ENCODE measurements at places on chromosomes 11 and 22. TPM values are rescaled to one million over a fixed set of nuclear protein-coding genes. Genes with fewer than 3 reads are reported as not detected.

Gene SERHL2
- 1.2 TPM for total RNA-seq

DNA sequence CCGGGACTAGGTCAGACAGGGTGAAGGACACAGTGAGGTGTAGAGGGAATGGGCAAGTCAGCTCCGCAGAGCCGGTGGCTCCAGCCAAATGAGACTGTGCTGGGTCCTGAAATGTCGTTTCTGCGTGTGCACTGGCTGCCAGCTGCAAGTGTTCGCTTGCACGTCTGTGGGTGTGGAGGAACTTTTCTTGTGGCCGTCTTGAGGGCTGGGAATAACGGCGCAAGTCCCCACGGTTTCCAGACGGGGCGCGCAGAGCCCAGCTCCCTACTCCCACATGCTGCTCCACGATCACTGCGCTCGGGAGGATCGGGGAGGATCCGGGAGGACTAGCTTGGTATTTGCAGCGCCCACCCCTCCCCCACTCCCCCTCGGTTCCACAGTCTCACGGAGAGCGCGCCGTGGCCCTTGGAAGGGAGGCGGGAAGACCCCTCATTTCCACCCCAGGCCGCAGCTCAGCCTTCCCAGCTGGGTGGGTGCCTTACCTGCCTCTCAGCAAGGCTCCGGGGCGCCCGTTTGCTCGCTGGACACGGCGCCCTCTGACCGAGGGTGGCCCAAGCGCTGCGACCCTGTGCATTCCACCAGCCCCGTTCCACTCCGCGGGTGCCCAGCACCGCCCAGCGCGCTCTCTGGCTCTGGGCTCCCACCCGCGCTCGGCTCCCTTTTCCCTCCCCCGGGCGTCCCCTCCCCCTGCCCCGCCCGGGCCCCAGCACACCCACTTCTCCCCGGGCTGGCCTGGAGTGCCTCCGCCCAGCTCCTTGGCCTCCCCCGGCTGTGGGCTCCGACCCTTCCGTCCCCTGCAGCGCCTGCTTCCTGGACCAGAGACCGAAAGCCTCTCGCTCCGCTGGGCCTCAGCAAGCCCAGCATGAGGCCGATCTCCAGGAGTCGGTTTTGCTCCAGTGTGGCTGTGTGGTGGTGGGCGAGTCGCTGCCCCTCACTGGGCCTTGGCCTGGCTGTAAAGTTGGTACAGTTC is at the start of gene KCNE3:
Gene KCNE3 (minus strand): TSS at position 634 of the 970 bp plus-strand sequence. CDS start 9,986 bp downstream, outside the sequence.
- peak; percentile 81 for DNase-seq
- H3K27me3 ChIP-seq: no peaks in the 10 kb centered on the region
- H3K36me3 ChIP-seq: no peaks in the 10 kb centered on the region
- H3K27ac ChIP-seq: peak within 1 kb of the TSS; percentile 69

Gene DRD2
- not detected for total RNA-seq

Gene ZBTB16
- 221 TPM for total RNA-seq

Gene MPPED1
- total RNA-seq: not detected

Gene OR8G1
- total RNA-seq: not detected

DNA sequence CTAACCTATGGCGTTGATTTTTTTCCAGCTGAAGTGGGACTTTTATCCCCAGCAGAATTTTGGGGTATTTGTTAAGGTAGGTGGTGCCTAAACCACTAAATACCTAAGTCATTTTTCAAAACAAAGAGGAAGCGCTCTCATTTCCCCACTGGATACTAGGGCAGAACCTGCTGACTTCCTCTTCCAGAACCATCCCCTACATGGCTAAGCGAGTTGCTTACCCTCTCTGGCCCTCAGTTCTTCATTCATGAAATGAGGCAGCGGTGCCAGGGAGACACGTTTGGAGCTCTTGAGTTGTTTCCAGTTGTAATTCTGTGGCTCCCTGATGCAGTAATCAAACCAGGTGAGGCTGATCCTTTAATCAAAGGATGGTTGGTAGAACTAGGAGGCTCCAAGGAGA is 10.0 kb upstream of the MTMR3 start:
- H3K4me3 ChIP-seq: no peak overlapping the region
- H3K4me1 ChIP-seq: no peaks in the 10 kb centered on the region
- H3K27me3 ChIP-seq: no peaks in the 10 kb centered on the region
- no peak overlapping the region for H3K27ac ChIP-seq

DNA sequence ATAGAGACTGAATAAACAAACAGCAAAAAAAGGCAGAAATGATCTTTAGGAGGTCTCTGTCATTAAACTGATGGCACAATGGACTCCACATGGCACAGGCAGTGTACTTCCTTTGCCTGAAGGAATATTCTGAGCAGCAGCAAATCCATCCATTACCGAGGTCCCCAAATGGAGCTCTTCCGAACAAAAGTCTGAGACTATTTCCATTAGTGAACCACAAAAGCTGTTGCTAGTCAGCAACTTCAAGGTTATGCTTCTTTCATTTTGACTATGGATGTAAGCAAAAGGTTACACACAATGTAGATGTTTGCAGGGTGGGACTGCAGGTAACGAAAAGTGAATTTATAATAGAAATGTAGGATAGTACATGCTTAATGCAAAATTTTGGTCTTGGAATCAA is 14.5 kb downstream of the NARS2 start:
- peaks cover 4% of the 10 kb centered on the region for H3K36me3 ChIP-seq
- no peak overlapping the region for H3K4me3 ChIP-seq
- DNase-seq: no peak
- no peaks in the 10 kb centered on the region for H3K27me3 ChIP-seq
- H3K27ac ChIP-seq: no peak overlapping the region
- H3K4me1 ChIP-seq: peaks cover 43% of the 10 kb centered on the region

Gene GVQW3
- 2.0 TPM for total RNA-seq

DNA sequence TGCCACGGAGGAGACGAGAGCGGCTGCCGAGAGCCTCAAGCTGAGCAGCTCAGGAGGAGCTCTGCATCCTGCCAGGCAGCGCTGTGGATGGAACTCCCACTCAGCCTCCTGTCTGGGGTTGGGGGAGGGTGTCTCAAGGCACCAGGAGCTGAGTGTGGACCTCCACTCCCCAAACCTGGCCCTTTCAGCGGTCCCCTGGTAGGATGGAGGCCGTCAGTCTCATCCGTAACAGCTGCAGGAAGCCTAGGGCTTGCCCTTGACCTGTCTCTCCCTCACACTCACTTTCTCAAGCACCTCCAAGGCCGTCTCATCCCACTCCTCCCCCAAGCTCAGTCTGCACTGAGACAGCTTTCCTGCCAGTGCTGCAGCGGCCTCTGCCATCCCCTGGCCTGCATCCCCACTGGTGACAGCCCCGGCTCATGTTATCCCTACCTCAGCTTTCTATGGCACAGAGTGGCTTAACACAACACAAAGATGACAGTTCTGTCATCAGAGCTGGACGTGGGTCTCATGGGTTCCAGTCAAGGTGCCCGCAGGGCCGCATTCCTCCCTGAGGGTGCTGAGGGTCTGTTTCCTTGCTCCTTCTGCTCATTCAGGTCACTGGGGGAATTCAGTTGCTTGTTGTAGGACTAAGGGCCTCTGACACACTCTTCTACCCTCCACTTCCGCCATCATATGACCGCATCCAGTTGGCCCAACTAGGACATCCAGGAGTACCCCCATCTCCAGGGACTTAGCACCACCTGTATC is 341.9 kb upstream of the B3GAT1 start:
- H3K27ac ChIP-seq: no peak overlapping the region
- H3K4me3 ChIP-seq: no peak overlapping the region
- no peaks in the 10 kb centered on the region for H3K36me3 ChIP-seq

Gene CABP7
- not detected for total RNA-seq

DNA sequence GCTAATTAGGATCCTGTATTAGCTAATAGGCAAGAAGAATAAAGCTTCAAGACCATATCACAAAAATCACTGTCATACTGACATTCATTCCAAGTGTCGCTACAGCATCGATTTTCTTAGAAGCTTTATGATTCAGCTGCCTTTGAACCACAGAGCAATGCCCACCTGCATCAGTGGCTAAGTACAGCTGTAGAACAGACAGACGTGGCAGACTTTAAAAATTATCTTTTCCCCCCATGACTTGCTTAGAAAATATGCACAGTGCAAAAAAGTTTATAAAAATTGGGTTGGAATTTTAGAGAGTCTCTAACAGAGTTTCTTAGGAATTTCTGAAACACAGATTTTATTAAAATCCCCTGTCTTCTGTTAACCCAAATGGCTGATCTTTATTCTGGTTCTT is 120.8 kb downstream of the CADM1 start:
- no peaks in the 10 kb centered on the region for H3K27me3 ChIP-seq
- H3K36me3 ChIP-seq: no peaks in the 10 kb centered on the region
- H3K4me3 ChIP-seq: no peak overlapping the region
- H3K27ac ChIP-seq: no peak overlapping the region
- no peaks in the 10 kb centered on the region for H3K4me1 ChIP-seq

- no peak for DNase-seq
- H3K4me1 ChIP-seq: no peaks in the 10 kb centered on the region
- H3K27me3 ChIP-seq: no peaks in the 10 kb centered on the region
- no peak overlapping the region for H3K27ac ChIP-seq
Measured at GRCh38 chr11:126870021-126870420, 130.5 kb downstream of the KIRREL3 start.

Gene CSNK2A3
- 3.9 TPM for total RNA-seq

GRCh38 chr11:22234743-22235142 is 41.9 kb downstream of the ANO5 start:
- DNase-seq: no peak
- no peaks in the 10 kb centered on the region for H3K27me3 ChIP-seq
- no peak overlapping the region for H3K4me3 ChIP-seq
- no peaks in the 10 kb centered on the region for H3K4me1 ChIP-seq

Gene FIBP
- total RNA-seq: 35.5 TPM

DNA sequence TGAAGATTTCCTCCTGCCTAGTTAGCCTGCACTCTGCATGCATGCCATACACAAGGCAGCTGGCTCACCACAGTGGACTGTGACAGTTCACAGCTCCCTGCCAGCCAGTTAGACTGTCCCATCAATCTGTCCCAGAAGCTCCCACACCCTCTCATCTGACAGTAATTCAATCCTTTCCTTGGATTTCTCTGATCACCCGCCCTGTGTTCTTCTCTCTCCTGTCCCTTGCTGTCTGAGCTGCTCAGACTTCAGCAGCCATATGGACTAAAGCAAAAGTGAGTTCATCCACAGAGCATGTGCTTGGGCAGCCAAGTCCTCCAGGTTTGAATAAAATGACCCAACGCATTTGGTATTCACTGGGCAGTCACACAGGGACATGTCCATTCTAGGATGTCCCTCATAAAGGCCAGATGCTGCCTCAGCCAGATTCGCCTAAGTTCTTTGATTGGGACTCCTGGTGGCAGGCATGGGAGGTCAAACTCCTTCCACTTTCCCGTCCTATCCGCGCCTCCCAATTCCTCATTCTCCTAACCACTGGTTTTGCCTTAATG is 54.5 kb upstream of the ZBTB44 start:
- no peak overlapping the region for H3K4me3 ChIP-seq
- H3K4me1 ChIP-seq: no peaks in the 10 kb centered on the region
- no peaks in the 10 kb centered on the region for H3K27me3 ChIP-seq
- H3K36me3 ChIP-seq: no peaks in the 10 kb centered on the region
- no peak for DNase-seq

GRCh38 chr11:64267207-64267945 is 16.0 kb downstream of the PLCB3 start:
- H3K4me3 ChIP-seq: peak overlapping the region; percentile 73
- peak overlapping the region; percentile 92 for H3K27ac ChIP-seq
- no peak for DNase-seq
- no peaks in the 10 kb centered on the region for H3K27me3 ChIP-seq
- peaks cover 38% of the 10 kb centered on the region for H3K36me3 ChIP-seq

- H3K36me3 ChIP-seq: no peaks in the 10 kb centered on the region
- no peak for DNase-seq
- H3K27ac ChIP-seq: no peak overlapping the region
Measured at GRCh38 chr11:112599265-112599664, 338.6 kb upstream of the PLET1 start.

Gene CABP4
- total RNA-seq: 3.2 TPM

- H3K4me1 ChIP-seq: no peaks in the 10 kb centered on the region
- no peak for DNase-seq
- no peaks in the 10 kb centered on the region for H3K36me3 ChIP-seq
- no peak overlapping the region for H3K4me3 ChIP-seq
Measured at GRCh38 chr11:13094930-13095687, 86.0 kb downstream of the RASSF10 start.

Gene CDHR5
- total RNA-seq: not detected

DNA sequence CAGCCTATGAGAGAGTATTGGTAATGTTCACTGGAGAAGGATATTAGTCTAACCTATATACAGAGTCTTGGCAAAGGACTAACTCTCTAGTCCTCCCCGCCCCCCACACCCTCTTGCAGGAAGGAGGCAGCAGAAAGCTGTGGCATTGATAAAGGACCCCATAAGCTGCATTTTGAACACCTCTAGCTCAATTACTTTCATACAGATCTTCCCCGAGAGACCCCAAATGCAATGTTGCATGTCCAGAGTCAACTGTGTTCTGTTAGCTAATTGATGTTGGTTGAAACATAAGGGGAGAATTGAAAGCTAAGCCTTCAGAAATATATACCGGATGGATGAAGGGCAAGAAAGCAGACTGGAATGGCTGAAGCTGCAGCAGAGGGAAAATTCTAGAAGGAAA is 2.8 kb downstream of the MAP6 start:
- no peak overlapping the region for H3K27ac ChIP-seq
- H3K4me1 ChIP-seq: peaks cover 13% of the 10 kb centered on the region
- no peak for DNase-seq
- H3K36me3 ChIP-seq: no peaks in the 10 kb centered on the region

DNA sequence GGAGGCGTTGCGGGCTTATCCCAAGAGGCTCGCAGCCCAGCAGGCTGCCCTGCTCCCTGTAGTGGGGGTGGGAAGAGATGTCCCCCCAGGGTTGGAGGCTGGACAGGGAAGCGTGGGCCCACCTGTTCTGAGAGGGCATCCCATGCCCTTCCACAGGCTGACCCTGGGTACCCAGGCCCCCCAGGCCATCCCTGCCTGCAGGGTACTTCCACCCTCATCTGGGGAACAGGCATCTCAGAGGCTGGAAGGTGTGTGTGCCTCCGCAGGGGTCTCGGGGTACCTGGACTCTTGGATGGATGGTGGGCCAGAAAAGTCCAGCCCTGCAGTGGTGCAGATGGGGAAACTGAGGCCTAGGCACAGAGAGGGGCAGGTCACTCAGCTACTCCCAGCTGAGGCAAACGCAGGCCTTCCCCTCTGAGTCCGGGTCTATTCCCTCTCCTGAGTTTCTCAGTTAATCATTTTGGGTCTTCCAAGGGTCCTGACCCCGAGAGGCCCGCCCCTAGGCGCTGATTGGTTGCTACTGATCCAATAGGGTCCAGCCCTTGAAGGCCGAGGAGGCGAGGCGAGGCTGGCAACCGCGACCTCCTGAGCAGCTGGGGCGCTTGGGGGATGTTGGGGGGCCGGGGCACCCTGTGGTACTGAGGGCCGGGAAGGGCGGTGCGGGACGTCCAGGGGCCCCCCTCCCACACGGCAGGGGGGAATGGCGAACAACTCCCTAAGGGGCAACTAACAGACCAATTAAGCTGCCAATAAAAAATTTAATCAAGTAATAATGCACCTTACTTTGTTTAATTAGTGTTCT is 23.8 kb downstream of the FLRT1 start:
- no peaks in the 10 kb centered on the region for H3K36me3 ChIP-seq
- H3K4me1 ChIP-seq: peaks cover 10% of the 10 kb centered on the region
- peaks cover 10% of the 10 kb centered on the region for H3K27me3 ChIP-seq
- H3K27ac ChIP-seq: no peak overlapping the region
- H3K4me3 ChIP-seq: no peak overlapping the region
- no peak for DNase-seq

Gene ADM
- total RNA-seq: 24.5 TPM
